T1000 (cell line): ENCODE measurements at places on chromosomes 1 and 21.

DNA sequence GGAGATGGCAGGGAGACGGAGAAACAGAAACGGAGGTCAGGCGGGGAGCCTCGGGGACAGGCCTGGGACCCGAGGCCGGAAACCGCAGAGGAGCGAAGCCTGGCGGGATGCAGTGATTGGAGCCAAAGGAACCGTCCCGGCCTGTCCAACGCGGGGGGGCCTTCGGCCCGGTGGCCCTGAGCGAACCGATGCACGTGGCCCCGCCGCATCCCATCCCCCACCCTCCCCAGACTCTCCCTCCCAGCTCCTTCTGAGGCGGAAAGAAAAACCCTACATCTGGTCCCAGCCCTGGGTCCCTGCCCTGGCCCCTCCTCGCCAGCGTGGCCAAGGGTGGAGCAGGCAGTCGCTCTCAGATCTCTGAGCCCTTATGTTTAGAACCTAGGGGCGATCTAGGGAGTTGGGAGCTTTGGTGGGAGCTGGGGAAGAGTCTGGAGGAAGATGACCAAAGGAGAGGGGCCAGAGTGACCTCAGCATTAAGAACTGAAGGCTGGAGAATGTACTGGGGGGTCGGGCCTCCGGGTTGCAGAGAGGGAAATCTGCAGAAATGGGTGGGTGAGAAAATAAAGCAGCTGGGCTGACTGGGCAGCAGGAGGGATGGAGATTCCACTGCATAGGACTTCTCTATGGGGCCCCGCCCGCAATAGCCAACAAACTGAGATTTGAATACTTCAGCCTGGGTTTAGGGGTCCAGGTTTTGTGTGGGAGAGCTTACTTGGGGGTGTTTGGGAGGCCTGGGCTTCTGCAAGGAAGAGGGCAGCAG lies 1.5 kb upstream of the CRABP2 start:
- DNase-seq, result no peak

GRCh38 chr1:181033799-181034451 lies at the start of gene MR1:
Gene MR1 (plus strand): TSS chr1:181033983. CDS start chr1:181034008, 25 bp downstream.
- DNase-seq, result peak; percentile 38

DNA sequence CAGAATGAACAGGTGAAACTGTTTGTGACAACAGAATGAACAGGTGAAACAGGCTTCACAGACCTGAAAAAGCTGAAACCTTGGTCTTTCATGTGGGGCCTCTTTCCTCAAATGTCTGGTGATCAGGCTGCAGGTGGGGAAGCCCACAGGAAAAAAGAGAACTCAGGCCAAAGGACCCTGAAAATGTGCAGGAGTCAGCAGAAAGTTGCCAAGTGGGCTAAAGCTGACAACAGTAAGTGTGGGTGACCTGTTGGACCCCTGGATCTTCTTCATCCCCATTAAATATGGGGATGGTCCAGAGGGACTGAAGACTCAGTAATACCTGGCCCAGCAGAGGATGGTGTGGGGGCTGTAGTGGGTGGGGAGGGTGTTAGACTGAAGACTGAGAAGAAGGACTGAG lies 9.1 kb upstream of the CHIT1 start:
- DNase-seq, result no peak

- peak; percentile 51 for DNase-seq
Observed at GRCh38 chr1:116667575-116668105, at the start of gene IGSF3. Gene IGSF3 (minus strand): TSS chr1:116667733. CDS start chr1:116666326, 1,407 bp downstream.

- no peak for DNase-seq
Observed at GRCh38 chr1:202654079-202654478, 56.2 kb downstream of the SYT2 start.

- DNase-seq, result no peak
Observed at GRCh38 chr1:165837838-165838364, 10.5 kb downstream of the UCK2 start.
